ENCODE measurements at places on chromosomes 2 and 18.

DNA sequence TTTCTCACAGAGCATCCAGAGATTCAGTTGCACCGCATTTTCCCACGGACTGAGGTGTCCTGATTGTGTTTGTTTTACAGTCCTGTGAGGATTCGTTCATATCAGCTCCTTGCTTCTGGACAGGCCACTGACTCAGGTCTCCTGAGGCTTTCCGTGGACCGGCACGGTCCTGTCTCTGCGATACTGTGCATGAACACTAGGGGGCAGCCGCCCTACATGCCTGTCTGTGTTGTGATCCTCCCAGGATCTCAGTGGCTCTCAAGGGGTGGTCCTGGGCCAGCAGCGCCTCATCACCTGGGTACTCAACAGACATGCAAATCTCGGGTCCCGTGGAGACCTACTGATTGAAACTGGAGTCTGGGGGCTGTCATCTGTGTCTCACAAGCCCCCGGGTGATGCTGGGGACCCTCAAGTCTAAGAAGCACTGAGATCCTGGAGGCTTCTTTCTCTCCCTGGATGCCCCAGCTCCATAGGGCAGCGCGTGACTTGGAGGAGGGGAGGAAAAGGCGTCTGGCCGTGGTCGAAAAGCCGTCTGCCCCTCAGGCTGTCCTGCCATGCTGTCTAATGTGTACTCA is 28.9 kb downstream of the IL1R2 start:
- DNase-seq = peak; percentile 92

- no peak for DNase-seq
These were observed 47.4 kb upstream of the KDM3A start for GRCh38 chr2:86393521-86394491.

DNA sequence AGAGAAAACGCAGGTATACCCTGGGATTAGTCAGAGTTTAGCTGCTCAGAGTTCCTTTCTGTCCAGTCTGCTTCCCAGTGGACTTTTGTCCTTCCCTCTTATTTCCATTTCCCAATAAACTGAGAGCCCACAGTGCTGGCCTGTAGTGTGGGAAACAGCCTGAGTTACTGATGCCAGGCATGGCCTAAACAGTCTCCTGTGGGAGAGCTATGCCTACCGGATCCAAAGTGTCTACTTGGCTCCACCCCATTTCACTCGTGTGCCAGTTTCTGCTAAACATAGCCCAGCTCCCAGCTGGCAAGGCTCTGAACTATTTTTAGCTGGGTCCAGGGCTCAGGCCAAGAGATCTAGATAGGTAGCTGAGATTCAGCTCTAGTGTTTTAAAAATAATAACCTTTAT is 15.6 kb upstream of the PPP1CB start:
- no peak for DNase-seq

DNA sequence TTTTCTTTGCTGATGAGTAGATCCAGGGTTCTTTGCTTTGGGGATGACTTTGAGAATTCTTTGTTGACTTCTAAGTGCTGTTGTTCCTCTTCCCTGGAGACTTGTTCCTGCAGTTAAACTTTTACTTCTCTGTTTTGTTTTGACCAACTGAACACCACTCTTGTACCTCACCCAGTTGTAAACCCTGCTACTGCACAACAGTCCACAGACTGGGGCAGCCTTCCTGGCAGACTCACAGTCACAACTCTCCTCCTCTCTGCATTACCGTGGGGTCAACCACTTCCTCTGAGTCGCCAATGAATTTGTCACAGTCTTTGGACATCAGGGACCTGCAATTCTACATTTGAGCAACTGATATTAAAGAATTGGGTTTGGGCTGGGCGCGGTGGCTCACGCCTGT is 3.8 kb upstream of the SLC8A1 start:
- no peak for DNase-seq

- no peak for DNase-seq
These were observed 12.9 kb upstream of the MIB1 start for GRCh38 chr18:21727702-21728101.

DNA sequence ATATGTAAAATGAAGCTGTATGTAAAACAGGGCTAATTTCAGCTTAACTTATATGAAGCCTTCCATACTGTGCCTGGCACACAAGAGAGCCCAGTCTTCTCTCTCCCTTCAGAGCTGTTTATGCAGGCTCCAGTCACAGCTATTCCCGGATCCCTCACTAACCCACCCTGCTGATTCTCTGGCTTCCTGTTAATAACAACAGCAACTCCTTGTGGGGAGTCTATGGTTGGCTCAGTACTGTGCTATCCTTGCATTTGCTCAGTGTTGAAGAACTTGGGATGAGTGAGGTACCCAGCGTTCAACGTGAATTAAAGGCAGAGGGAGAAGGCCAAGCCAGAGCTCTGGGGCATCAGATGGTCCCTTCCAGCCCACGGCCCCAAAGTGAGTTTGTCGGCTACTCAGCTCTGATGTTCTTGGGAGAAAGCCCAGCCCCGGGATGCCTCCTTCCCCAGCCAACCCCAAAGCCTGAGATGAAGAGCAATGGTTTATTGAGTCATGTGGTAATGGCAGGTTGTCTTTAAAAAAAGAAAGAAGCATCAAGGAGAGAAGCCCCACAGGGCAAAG is 43.2 kb downstream of the PSD4 start:
- DNase-seq = no peak

DNA sequence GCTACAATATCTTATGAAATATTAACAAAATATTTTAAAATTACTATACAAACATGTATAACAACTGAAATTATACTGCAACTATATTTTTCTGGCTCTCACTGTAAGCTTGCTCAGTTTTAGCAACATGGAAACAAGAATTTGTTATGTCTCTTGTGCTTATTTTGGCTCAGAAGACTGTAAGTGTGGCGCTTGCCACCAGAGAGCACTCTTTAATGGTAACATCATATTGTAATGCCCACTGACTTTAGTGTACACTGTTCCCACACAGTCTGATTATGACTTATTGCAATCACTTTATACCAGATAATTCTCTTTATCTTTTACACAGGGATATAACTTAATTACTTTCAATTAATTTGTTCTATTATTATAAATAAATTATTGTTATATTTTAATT is 1500.6 kb upstream of the TMEFF2 start:
- peak; percentile 31 for DNase-seq

GRCh38 chr2:187138265-187138664 is 289.3 kb upstream of the ZSWIM2 start:
- peak; percentile 36 for DNase-seq
